ENCODE measurements at places on chromosomes 11 and 22.

GRCh38 chr11:44920451-44920850, 30.2 kb downstream of the TP53I11 start:
- DNase-seq = no peak

GRCh38 chr11:112292785-112293407, 32.2 kb upstream of the PLET1 start:
- DNase-seq = no peak

- no peak for DNase-seq
Measured at GRCh38 chr11:114148013-114148382, 88.5 kb downstream of the ZBTB16 start.

DNA sequence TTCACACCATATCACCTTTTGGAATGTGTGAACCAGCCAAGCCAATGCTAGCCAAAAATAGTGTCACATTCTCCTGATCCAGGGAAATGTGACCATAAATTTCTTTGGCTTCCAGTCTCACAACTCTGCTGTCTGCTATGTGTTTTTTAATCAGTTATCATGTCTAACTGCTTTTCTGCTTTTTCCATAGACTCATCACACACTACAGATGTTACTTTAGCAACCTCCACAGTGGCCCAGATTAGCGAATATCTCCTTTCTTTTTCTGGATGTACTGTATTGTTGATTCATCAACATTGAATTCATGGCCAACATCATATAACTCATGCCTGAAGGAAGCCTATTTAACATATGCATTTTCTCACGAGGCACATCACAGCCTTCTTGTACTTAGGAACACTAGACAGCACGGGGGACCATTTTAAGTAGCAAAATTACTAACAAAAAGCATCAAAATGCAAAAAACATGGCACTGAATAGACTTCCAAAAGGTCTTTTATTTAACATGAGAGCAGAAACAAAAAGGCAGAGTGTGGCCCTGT, 73.1 kb upstream of the POU2AF2 start:
- no peak for DNase-seq

- no peak for DNase-seq
Measured at GRCh38 chr11:15468466-15468865, 353.7 kb downstream of the INSC start.

DNA sequence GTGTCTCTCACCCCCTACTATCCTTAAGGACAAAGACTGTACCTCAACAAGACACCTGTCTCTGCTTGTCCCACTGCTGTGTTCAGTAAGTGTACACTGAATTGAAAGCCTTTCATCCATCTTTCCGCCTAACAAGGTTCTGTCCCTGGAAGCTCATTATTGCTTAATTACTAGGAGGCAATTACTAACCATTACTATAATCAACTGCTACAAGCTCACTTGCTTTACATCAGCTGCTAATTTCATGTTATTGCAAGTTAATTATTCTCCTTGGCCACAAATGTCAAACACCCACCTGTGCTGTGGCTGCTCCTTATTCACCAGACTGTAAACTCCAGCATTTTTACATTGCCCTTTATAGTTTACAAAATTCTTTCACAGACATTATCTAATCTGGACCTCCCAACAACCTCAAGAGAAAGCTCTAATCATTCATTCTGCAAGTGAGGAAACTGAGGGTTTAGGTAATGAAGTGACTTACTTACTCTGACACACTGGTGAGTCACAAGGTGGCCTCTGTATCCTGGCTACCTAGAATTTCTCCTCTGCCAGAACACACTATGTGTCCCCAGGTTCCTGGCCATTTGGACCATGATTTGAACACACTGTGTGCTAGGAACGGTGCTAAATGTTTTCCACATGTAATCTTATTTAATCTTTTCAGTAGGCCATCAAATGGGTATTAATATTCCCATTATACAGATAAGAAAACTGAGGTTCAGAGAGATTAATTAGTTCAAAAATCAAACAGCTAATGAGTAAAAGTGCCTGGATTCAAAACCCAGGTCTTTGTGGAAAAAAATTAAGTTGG, 66.7 kb downstream of the RAB30 start:
- DNase-seq = no peak

GRCh38 chr11:59273373-59273841, 60.7 kb upstream of the MPEG1 start:
- DNase-seq = peak; percentile 65

DNA sequence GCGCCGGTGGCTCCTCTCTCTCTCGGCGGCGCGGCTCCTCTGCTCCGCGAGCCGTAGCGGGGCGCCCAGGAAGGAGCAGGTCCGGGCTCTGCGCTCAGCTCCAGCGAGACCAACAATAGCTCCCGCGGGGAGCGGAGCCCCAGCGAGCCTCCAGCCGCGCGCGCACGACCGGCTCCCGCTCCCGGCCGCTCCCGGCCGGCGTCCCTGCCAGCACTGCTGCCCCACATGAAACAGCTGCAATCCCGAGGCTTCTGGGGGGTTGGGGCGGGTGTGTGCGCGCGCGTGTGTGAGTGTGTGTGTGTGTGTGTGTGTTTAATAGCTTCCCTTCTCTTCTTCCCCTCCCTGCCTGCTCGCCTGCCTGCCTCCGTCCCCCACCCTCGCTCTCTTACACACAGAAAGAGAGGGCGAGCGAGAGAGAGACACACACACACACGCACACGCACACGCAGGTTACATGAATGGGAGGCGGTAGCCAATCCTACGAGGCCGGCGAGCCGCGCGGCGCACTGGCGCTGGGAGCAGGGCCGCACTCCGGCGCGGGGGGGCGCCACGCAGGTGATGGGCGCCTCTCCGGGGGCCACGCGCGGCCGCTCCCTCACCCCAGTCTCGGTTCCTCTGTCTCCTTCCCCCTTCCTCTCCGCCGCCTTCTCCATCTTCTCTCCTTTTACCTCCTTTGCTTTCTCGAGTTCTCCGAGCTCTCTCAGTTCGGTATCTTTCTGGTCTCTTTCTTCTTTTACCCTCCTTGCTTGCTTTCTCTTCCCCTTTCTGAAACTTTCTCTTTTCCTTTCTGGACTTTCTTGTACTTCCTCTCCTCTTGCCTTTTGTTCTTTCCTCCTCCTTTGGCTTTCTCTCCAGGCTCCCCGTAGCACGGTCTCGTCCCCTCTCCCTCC, at the start of gene TENM4:
Gene TENM4, minus strand, starts transcription at position 460 of the 890 bp plus-strand sequence. CDS start 371,086 bp downstream, outside the sequence.
- no peak for DNase-seq

- DNase-seq = no peak
Measured at GRCh38 chr11:15123849-15124248, 9.1 kb downstream of the INSC start.

DNA sequence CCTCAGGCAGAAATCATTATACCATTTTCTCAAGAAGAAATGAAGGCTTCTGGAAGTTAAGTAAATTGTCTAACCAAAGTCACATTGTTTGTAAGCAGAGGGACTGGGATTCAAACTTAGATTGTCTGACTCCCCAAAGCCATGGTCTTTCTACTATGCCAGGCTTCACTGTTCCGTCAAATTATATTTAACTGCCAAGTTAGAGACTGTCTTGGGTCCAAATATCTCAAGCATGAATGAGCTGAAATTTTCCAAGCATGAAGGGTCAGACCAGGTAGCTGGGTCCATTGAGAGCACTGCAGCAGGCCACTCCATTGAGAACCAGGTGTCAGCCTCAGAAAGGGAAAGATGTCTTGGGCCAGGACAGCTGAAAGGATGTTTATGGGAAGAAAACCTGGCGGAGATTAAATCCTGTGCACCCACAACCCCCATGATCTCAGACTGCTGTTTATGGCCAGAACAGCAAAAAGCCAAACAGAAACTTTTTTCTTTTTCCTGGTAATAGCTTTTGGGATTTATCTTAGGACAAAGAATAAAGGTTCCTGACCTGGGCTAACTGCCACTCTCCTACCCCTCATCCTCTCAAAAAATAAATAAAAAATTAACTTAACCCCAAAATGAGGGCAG, 612.3 kb downstream of the INSC start:
- no peak for DNase-seq

- no peak for DNase-seq
Measured at GRCh38 chr11:67519726-67520125, 3.5 kb downstream of the CABP2 start.

DNA sequence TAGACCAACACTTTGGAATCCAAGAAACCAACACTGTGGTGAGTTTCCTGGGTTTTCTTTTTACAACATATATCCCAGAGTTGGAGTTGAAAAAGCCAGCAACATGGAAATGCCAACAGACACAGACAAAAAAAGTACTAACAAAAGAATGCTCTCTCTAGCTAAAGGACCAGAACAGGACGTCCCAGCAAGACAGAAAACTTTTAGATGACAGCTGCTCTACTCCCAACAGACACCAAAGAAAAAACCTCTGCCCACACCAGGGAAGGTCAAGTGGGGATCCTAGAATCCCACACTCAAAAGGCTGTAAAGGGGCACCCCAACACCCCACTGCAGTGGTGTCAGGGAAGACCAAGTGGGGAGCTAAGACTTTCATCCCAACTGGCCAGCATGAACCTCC, 23.3 kb downstream of the RRAS2 start:
- DNase-seq = no peak

Measured in CD4-positive, alpha-beta T cell (primary cell).